H7 (cell line): ENCODE measurements at places on chromosomes 12 and 14.

- DNase-seq = no peak
Observed at GRCh38 chr12:46944088-46944487, 118.3 kb upstream of the SLC38A4 start.

DNA sequence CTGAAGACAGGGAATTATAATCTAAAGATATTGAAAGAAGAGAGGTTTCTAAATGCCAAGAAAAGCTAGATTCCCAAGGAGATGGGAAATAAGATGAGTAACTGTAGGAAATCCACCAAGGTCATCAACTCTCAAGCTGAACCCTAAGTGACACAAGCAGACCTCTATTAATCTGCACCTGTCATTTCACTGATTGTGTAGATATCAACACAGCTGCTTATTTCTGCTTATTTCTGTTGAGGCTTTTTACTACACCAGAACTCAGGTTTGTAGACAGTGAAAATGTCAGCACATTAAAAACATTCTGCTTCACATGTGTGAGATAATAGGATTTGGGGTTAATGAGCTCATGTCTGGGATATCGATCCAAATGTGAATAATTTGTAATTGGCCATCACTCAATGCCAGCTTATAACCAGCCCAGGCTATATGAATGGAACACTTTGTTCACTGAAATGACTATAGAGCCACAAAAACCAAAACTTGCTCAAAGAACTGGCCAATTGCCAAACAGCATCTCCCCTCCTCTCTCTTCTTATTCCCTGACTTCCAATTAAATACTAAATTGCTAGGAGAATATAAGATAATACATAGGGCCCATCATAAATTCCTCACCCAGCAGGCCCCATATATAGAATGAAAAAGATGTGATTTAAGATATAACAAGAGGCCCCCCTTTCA is 188.7 kb upstream of the ARID2 start:
- DNase-seq = no peak

DNA sequence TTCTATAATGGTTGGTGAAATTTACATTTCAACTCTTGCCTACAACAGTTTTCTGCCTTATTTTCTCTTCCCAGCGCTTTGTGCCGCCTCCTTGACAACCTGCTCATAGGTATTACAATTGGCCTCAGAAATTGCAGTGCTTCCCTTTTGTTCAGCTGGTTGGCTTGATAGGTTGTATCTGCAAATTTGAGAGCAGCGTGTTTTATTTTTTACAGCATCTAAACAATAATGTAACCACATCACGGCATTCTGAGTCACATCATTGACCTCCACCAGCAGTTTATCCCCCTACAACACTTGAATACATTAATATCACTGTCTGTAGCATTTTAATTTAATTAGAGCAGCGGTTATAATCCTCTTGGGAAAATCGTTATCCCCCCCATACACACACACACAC is 99.4 kb downstream of the ETV6 start:
- no peak for DNase-seq

- DNase-seq = no peak
Observed at GRCh38 chr14:70904373-70904772, 2.9 kb upstream of the PCNX1 start.

GRCh38 chr12:21433525-21433924 is 3.9 kb upstream of the PYROXD1 start:
- DNase-seq = no peak
